ENCODE measurements at places on chromosomes 16 and 17. TPM values are rescaled to one million over a fixed set of nuclear protein-coding genes. Genes with fewer than 3 reads are reported as not detected.

DNA sequence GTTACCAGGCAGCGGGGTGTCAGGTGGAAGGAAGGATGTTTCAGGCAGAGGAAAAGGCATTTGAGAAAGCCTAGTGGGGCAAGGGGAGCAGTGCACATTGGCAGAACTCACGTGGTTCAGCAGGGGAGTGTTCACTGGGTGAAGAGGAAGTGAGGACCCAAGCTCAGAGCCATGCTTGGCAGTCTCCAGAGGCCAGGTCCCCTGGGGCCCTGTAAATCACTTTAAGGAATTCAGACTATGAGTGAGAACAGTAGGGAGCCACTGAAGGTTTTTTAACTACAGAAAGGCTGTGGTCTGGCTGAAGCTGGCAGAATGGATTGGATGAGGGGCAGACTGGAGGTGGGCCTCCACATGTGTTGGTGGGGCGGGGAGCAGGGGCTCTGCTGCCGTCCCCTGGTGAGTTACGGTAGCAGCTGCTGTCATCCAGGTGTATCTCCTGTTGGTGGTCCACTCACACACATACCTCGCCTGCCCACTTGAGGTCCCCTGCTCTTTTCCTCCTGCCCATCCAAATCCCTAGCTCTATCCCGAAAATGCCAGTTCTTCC lies 5.1 kb downstream of the CLEC16A start:
- DNase-seq: peak; percentile 26

- DNase-seq: peak; percentile 85
Measured at GRCh38 chr16:21301168-21301894, 23.2 kb upstream of the CRYM start.

- no peak for DNase-seq
Measured at GRCh38 chr17:71830866-71831265, 290.0 kb upstream of the SOX9 start.

DNA sequence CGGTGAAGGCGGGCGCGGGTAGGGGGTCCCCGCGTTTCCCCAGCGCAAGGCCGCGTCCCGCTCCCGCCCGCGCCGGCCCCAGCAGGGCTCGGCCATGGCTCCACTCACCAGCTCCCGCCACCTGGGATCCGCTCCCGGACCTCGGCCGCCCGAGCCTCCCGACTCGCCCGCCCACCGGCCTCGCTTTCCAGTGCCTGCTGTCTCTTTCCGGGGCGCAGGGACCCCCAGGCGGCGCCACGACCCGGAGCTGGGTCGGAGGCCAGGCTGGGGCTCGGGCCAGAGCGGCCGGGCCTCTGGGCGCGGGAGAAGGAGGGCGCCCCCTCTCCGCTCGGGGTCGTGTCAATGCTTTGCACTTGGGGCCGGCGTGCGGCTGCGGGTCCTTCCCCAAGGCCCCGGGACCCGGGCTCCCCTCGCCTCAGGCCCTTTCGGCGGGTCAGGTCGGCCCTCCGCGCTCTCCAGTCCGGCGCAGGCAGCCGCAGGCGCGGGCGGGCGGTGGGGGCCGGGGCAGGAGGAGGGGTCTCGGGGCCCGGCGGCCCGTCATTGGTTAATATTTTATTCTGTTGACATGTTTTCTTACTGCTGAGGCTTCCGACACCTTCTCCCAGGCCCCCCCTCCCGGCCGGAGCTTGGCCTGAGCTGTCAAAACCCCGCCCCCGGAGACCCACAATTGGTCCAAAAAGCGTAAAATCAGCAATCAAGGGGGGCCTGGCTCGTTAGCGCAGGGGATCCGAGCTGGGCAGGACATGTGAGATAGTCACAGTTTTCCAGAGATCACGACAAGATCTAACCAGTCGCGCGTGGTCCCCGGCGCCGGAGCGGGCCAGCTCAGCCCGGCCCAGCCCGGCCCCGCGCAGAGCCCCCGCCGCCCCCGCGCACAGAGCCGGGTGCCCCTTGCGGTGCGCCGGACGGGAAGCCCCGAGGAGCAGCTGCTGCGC lies at the start of gene TBX2:
TSS of gene TBX2 (plus strand) at position 713 of the 935 bp plus-strand sequence. CDS start 334 bp downstream, outside the sequence.
- DNase-seq: peak; percentile 92

DNA sequence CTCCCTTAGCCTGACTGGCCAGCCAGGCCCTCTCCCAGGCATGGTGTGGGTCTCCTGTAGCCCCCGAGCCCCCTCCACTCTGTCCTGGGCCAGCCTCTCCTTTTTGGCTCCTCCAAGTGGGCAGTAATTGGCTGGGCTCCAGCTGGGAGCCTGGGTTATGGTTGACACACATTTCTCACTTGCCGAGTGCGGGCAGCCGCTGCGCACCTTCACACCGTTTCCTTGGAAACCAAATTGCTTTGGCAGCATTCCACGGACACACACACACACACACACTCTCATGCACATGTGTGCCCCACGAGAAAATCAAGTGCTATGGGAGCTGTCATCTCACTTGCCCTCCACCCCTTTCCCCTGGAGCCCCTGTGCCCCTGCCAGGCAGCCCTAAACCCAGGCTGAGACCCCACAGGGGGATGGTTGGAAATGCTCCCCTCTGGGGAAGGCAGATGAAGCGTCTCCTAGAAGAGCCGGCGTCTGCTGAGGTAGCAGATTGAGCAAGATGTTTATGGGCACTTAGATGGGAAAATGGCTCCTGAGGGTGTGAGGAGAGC lies 402.7 kb upstream of the TNRC6C start:
- no peak for DNase-seq

DNA sequence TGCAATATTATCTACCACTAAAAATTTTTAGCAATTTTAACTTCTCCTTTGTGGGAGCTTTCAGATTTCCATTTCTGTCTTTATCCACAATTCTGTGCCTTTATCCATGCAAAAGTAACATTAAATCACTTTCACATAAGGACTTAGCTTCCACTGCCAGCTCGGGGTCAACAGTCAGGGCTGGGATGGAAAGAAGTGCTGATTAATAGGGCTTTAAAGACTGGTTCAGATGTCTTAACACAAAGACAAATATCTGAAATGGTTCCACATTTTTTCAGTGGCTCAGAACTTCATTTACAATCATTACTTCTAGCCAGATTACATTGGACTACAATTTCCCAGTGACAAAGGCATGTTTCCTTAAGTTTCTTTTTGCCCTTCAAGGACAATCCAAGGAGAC lies 191.8 kb upstream of the CPHXL start:
- DNase-seq: no peak

DNA sequence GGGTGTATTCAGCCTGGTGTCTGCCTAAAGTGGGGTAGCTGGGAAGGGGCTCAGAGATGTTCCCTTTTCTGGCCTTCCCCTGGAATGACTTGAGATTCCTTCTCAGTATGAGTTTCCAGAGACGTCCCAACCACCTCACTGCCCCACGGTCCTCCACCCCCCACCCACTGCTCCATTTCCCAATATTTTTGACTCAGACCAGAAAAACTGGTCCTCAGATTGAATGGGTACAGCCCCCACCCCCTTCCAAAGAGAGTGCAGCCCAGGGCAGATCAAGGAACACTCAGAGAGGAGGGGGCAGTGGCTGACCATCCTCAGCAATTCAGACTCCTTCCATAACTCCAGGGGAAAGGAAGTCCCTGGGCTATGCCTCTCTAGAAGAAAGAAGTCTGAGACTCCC lies 3.2 kb downstream of the ACLY start:
- no peak for DNase-seq

DNA sequence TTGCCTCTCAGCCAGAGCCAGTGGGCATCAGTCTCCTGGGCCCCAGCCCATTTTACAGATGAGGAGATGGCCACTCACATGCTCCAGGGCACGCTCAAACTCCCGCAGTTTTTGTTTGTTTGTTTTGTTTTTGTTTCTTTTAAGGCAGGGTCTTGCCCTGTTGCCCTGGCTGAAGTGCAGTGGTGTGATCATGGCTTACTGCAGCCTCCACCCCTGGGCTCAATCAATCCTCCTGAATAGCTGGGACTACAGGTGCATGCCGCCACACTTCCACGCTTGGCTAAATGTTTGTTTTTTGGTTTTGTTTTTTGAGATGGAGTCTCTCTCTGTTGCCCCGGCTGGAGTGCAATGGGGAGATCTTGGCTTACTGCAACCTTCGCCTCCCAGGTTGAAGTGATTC lies 3.5 kb downstream of the E4F1 start:
- DNase-seq: no peak

DNA sequence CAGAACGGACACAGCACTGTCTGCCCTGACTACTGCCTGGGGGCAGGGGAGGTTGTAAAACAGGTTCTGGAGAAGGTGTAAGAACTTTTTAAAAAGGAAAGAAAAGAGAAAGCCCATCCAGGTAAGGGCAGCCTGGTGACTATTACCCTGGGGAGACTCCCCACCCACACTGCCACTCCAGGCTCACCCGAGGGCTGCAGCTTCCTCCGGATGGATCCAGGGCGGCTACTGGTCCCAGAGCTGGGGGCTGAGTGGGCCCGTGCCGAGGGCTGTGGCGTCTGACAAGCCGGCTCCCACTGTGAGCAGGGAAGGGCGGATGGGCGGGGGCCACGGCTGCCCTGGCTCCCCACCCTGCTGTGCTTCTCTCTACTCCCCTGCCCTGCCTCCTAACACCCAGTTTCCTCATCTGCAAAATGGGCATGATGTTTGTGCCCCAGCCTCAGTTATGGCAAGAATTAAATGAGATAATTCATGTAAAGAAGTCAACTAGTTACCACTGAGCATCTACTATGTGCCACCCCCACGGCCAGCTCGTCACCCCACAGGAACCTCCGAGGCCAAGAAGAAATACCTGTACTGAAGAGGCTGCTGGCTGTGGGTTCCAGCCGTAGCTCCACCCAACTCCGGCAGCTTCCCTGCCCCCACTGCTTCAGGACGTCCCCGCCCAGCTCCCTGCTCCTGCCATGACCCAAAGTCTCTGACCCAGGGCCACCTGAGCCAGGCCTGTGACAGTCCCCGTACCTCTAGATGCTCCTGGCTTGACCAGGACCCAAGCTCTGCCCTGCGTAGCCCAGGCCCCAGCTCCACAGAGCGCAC lies 24.2 kb downstream of the KATNB1 start:
- no peak for DNase-seq

- DNase-seq: peak; percentile 56
Measured at GRCh38 chr17:17942846-17943245, 29.4 kb downstream of the TOM1L2 start.

- no peak for DNase-seq
Measured at GRCh38 chr16:82195917-82196494, 26.0 kb upstream of the MPHOSPH6 start.

GRCh38 chr16:373848-374615 lies 3.7 kb upstream of the MRPL28 start:
- no peak for DNase-seq

DNA sequence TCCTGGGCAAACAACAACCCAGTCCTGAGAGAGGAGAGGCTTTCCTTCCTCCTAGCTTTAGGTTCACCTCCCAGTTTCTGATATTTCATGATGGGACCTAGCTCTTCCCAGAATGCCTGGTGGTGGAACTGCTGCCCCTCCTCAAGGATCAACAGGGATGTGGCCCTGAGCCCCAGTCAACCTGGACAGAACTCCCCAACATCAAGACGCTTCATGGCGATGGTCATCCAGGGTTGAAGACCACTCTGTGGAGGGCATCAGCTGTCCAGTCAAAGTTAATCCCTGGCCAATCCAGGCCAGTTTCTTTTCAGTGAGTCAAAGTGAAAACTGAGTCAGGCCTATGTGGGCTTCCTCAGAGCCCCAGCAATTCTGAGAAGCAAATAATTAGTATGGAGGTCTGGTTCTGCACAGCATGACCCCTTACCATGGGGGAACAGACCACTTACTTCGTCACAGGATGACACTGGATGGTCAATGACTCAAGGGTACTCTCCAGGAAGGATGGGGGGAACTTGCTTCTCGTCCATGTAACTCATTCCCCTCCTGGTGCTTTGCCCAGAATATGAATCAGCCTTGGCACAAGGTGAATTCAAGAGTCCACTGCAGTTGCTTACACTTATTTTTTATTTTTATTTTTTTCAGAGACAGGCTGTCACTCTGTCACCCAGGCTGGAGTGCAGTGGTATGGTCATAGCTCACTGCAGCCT lies 14.7 kb upstream of the XYLT2 start:
- peak; percentile 93 for DNase-seq

- DNase-seq: no peak
Measured at GRCh38 chr17:28861393-28862203, 6.8 kb downstream of the ERAL1 start.

DNA sequence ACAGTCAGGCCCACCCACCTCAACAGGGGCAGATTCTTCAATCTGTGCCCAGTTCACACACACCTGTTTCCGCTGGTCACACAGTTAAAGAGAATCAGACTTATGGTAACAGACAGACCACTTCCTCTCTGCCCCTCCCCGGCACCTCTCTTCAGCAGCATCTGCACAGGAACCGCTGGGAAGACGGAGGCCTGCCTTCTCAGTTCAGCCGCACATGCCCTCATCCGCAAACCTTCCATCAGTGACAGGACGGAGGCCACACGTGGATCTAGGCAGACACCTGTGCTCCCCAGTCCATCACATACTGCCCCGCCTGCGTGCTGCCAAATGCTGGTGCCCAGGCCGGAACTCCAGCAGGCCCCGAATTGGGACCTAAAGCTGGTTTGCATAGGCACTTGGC lies 10.3 kb downstream of the PHB1 start:
- DNase-seq: no peak

- DNase-seq: no peak
Measured at GRCh38 chr17:36593656-36594316, 2.1 kb downstream of the DHRS11 start.

- peak; percentile 53 for DNase-seq
Measured at GRCh38 chr17:45052052-45052772, 780 bp upstream of the DCAKD start.

DNA sequence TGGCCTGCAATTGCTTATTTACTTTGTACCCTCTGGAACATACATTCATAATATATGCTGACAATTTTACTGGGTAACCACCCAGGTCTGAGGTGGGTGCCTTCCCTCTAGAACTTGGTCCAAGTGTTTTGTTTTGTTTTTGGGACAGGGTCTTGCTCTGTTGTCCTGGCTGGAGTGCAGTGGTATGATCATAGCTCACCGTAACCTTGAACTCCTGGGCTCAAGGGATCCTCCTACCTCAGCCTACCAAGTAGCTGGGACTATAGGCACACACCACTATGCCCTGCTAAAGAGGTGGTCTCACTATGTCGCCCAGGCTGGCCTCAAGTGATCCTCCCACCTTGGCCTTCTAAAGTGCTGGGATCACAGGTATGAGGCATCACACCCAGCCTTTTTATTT lies 11.2 kb upstream of the CTCF start:
- no peak for DNase-seq

DNA sequence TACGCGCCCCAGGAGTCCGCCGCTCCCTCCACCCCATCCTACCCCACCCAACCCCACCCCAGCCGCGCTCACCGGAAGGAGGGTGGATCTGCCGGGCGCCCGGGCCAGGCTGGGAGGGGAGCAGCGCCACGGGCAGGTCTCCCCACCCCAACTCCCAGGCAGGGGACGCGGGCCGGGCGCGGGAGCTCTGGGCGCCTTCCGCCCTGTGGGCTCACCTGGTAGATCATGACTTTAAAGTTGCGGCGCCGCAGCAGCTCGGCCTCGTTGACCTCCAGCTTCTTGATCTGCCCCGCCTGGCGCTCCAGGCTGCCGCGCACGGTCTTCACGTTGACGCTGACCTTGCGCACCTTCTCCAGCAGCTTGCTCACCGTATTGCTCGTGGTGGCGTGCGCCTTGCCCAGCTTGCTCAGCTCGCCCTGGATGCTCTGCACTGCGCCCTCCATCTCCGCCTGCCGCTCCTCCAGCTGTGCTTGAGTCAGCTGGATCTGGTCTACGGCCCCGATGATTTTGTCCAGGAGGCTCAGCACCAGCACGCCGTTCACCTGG lies 571 bp downstream of the CAVIN1 start:
- peak; percentile 77 for DNase-seq

The COX6A2 gene
- not detected for polyA plus RNA-seq

The TCAP gene
- not detected for polyA plus RNA-seq

The C17orf100 gene
- 5.5 TPM for polyA plus RNA-seq

The ACE gene
- 2.2 TPM for polyA plus RNA-seq

The CIBAR2 gene
- not detected for polyA plus RNA-seq

The CLEC19A gene
- polyA plus RNA-seq: not detected

The ABCC11 gene
- polyA plus RNA-seq: 0.29 TPM
